ENCODE measurements at places on chromosomes 12 and 14.

GRCh38 chr12:108080363-108080762, 48.7 kb upstream of the WSCD2 start:
- no peak for DNase-seq

DNA sequence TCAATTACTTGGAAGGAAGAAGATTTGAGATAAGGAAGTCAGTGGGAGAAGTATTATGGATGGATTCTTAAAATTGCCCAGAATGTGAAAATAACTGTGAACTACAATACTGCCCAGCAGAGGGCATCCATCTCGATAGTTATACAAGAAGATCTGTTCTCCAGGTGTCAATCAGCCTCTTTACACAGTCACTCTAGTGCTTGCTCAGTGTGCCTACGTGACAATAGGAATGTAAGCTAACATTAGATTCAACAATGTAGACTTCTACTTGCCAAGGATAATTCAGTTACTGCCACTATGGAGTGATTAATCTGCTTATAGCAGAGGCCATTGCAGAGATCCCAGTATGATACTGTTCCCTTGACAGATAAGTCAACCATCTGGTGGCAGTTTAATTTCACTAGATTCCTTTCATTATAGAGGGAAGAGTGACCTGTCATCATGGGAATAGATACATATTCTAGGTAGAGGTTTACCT, 10.6 kb upstream of the MAP4K5 start:
- DNase-seq = peak; percentile 25

- DNase-seq = no peak
These were observed 118.6 kb downstream of the TRMT5 start for GRCh38 chr14:60862283-60862682.

DNA sequence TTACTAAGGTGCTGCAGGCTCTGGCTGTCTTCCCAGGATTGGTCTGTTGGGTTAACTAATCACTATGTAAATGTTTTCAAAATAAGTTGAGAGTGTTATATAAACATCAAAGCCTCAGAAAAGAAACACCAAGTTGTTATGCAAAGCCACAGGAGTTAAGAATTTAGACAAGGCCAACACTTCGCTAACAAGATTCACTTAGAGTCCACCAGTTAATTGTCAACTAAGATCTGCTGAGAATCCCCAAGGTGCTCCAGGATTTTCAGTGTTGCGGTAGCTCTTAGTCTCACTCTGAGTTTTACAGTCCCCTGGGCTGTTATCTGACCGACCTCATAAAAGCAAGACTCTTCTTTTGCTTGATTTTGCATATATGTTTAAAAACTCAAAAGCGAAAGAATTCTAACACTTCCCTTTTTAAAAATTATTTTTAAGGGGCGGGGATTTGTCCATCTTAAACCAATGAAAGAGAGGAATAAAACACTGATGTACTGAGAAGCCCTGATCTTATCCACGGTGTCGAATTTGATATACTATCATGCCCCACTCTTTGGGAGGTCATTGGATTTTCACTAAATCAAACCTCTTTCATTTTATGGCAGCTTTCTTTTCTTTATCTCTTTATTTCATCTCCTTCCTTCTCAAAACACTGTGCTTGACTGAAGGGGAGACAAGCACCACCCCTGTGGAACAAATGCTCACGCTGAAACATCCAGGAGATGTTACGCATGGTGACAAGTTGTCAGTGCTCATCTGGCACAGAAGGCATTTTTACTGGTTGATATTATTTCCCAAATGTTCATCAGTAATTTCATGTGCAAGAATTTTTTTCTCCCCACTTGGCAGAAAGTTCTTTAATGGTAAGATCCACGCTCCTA, 7.0 kb downstream of the NIN start:
- DNase-seq = no peak

GRCh38 chr12:95208678-95209077, 8.6 kb downstream of the FGD6 start:
- no peak for DNase-seq

GRCh38 chr14:98916036-98916435, 356.0 kb downstream of the BCL11B start:
- no peak for DNase-seq

DNA sequence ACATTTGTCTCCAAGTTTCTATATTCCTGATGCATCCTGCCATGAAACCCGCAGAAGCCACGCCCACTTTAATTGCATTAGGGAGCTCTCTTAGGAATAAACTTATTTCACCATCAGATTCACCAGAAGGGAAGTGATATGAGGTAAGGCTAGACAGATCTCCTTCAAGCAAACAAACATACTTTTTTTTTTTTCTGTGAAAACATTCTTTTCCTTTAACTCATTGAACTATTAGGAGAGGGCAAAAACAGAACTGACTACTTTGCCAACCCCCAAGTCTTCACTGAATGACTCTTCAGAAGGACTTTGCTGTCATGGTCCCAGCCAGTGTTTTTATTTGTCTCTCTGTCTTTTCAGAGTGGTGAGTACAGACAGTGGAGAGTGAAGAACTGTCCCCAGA, 48.4 kb downstream of the GTF2A1 start:
- no peak for DNase-seq

- no peak for DNase-seq
These were observed 67.5 kb upstream of the SLC35F4 start for GRCh38 chr14:57933349-57933748.

DNA sequence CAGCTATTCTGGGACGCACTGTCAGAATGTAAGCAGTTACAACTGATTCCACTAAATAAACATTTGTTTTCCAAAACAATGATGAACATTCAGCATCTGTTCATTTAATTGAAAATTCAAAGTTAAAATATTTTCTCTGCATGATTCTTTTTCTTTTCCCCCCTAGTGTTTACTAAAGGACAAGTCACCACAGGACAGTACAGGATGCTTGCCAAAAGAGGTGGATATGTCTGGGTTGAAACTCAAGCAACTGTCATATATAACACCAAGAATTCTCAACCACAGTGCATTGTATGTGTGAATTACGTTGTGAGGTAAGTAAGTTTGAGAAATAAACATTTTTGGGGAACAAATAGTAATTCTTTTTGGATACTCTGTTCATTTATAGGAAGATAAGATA, 28.2 kb upstream of the SNAPC1 start:
- DNase-seq = no peak
